Activated CD4-positive, alpha-beta T cell treated with anti-CD3 and anti-CD28 coated beads, Interleukin-2, amount 10 ng/mL, durations not matched to agents 24 days and 14 days (primary cell): ENCODE measurements at places on chromosomes 5 and 9. TPM values are rescaled to one million over a fixed set of nuclear protein-coding genes. Genes with fewer than 3 reads are reported as not detected.

OR1Q1 gene
- not detected in 2 replicates for total RNA-seq

FCN1 gene
- total RNA-seq, result not detected in 2 replicates

ADAMTS2 gene
- not detected in 2 replicates for total RNA-seq

NIPSNAP3A gene
- 9.4 and 10.8 TPM in 2 replicates for total RNA-seq
